ENCODE measurements at places on chromosomes 16 and 17.

DNA sequence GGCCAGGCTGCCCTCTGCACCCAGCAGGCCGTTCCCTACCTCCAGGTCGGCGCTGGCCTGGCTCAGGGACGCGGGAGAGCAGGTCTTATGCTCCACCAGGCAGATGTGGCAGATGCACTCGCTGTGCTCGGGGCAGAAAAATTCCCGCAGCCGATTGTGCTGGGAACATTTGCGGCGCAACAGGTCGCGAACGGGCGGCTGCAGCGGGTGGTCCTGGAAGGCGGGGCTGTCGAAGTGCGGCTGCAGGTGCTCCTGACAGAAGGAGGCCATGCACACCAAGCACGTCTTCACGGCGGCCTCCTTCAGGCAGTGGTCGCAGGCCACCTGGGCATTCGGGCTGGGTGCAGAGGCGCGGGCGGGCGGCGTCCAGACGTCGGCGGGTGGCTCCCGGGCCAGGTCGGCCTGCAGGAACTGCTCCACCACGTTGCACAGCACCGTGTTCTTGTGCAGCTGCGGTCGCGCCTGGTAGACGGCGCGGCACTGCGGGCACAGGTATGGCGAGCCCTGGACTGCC is 439 bp downstream of the TRIM25 start:
- no peak for DNase-seq

DNA sequence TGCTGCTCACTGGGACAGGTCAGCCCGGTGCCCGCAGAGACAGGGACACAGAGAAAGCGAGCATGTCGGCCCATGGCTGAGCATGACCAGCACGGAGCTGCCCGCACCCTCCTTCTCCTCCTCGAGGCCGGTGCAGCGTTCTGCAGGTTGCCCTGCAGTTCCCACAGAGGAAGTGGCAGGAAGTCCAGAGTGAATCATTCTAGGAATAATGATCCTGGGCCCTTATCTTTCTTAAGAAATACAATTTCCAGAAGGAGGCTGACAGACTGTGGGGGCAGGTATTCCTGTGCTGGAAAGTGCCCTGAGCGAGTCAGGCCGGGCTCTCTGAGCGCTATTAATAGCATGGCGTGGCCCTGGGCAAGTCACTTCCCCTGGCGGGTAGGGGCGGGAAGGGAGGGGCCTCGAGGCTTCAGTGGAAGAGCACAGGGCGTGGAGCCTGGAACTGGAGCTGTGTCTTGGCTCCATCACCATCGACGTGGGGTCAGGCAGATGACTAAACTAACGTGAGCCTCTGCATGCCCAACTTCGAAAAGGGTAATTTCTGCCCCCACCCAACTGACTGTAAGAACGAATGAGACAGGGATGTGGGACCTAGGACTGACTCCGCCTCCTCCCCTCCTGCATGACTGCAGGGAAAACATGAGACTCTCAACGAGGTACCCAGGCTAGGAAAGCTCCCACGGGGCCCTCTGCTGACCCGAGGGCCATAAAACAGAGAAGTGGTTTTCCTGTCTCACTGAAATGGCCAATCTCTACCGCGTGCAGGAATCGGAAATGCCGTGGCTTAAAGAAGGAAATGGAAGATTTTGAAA is 9.8 kb downstream of the TMEM204 start:
- DNase-seq = peak; percentile 36

DNA sequence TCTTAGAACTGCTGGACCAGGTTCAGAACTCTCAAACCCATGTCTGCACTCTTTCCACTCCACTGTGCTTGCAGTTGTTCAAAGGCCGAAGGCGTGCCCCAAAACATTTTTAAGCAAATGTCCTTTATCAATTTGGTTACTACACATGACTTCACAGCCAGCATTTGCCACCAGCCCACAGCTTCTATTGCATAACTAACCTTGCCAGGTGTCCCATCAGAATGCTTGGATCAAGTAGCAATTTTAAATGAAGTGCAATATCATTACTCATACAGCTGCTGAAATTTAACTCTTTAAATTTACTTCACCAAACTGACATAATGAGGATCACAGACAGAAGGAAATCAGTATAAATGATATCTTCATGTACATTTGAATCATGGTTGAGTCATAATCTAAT is 29.8 kb upstream of the HS3ST3A1 start:
- DNase-seq = no peak

- no peak for DNase-seq
Observed at GRCh38 chr17:49191409-49191916, 18.9 kb downstream of the GNGT2 start.

GRCh38 chr16:53832896-53833544 is 129.1 kb downstream of the FTO start:
- no peak for DNase-seq

- no peak for DNase-seq
Observed at GRCh38 chr17:40884708-40885512, at the start of gene KRT20. Gene KRT20, minus strand, starts transcription at chr17:40885242. Its CDS starts 57 bp downstream, at chr17:40885185.

DNA sequence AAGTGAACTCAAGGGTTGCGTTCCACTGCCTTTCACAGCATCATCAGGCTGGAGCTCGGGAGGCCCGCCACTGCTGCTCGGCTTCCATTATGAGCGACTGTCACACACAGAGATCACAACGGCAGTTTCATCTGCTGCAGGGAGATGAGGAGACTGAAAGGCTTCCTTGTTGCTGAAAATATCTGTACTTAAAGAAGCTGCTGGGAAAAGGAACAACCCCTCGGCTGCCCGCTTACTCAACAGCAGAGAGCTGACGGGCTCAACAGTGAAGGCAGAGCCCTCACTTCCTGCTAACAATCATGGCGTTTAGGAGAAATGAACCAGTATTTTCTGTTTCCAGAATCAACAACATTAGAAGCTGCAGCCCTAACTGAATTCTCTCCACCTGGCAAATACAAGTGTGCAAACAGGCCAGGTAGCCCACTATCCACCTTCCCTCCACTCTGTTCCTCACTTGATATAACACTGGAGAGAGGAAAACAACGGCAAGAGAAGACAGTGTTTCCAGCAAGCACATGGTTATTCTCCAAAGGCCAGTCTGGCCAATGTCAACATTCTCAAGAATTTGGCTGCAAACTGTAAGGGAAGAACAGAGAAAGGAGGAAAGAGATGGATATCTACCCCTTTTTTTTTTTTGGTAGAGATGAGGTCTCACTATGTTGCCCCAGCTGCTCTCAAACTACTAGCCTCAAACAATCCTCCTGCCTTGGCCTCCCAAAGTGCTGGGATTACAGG is 33.7 kb downstream of the MBTPS1 start:
- no peak for DNase-seq

- DNase-seq = no peak
Observed at GRCh38 chr17:47720754-47721533, 12.1 kb upstream of the TBX21 start.

GRCh38 chr17:56158915-56159825 is 5.9 kb downstream of the ANKFN1 start:
- DNase-seq = no peak

- no peak for DNase-seq
Observed at GRCh38 chr16:80029761-80030481, 429.4 kb upstream of the MAF start.

GRCh38 chr16:52547834-52548215 is 882 bp upstream of the TOX3 start:
- DNase-seq = no peak

- no peak for DNase-seq
Observed at GRCh38 chr16:88904676-88905365, 38.4 kb upstream of the PABPN1L start.

DNA sequence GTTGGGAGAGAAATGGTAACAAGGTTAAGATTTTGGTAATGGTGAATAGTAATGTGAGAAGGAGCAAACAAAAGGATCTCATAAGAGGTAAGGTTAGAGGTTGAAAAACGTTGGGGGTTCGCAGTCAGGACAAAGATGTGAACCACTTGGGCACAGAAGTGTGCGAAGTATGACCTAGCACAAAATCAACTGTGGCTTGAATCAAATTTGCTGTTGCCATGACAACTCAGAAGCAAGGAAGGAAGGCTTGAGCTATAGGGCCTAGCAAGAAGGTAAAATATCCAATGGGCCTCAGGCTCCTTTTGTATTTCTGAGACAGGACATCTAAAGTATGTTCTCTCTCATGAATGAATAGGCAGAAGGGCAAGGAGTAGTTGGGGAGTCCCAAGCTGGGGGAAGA is 24.5 kb upstream of the TEKT1 start:
- DNase-seq = no peak

GRCh38 chr16:53404959-53405358 is 29.3 kb upstream of the RBL2 start:
- DNase-seq = no peak

DNA sequence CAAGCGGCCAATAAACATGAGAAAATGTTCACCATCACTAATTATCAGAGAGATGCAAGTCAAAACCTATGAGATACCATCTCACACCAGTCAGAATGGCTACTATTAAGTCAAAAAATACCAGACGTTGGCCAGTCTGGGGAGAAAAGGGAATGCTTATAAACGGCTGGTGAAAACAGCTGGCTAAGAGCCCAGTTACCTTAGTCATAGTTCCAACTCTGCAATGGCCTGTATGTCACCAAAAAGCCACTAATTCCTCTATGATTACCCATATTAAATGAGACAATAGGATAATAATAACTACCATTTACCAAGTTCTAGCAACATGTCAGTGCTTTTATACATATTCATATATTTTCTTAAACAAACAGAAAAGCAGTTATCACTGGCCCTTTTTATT is 42.9 kb upstream of the CDRT4 start:
- DNase-seq = no peak

DNA sequence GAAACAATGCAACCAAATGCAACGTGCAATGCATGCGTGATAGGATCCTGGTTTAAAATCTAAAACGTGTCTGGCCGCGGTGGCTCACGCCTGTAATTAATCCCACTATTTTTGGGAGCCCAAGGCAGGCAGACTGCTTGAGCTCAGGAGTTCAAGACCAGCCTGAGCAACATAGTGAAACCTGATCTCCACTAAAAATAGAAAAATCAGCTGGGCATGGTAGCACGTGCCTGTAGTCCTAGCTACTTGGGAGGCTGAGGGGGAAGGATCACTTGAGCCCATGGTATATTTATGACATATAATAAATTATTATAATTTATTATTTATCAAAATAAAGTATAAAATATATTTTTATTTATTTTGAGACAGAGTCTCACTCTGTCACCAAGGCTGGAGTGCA is 241.8 kb downstream of the PARN start:
- no peak for DNase-seq

- DNase-seq = no peak
Observed at GRCh38 chr16:78221892-78222291, 122.4 kb downstream of the WWOX start.

DNA sequence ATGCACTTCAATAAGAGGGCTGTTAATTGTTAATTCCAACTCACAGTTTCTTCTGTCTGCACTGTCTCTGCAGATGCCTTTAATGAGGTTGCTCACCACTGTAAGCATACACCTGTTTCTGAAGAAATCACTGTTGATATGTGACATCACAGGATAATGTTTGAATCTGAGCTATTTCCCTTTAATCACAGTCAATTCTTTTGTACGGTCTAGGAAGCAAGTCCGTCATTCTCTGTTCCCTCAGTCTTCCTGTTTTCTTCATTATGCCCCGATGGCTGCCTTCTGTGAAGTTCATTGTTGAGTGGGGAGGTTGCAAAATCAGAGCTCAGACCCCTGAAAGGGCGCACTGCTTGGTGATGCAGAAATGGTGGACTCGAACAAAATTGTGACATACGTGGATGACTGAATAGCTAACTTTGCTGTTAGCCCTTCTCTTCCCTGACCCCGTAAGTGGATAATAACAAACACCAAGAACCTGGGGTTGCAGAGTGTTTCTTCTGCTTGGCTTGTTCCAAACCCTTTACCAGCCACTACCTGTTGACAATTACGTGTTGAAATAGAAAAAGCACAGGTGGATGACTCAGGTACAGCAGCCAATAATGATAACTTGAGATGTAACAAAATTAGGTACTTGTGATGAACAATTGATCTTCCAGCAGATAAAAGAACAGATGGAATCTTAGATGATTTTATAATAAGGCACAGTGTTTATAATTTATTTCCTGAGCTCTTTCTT is 71.9 kb upstream of the AXIN2 start:
- no peak for DNase-seq

DNA sequence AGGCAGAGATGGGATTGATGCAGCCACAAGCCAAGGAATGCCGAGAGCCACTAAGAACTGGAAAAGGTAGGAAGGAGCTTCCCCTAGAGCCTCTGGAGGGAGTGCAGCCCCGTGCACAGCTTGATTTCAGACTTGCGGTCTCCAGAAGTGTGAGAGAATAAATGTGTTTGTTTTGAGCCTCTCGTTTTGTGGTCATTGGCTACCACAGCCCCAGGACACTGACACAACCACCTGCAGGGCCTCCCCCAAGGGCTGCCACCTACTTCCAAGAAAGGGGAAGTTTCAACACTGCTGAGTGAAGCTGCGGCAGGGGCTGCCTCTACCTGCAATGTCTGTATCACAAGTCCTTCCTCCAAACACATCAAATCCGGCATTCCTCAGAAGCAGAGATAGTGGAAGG is 346.9 kb downstream of the C16orf95 start:
- DNase-seq = no peak

DNA sequence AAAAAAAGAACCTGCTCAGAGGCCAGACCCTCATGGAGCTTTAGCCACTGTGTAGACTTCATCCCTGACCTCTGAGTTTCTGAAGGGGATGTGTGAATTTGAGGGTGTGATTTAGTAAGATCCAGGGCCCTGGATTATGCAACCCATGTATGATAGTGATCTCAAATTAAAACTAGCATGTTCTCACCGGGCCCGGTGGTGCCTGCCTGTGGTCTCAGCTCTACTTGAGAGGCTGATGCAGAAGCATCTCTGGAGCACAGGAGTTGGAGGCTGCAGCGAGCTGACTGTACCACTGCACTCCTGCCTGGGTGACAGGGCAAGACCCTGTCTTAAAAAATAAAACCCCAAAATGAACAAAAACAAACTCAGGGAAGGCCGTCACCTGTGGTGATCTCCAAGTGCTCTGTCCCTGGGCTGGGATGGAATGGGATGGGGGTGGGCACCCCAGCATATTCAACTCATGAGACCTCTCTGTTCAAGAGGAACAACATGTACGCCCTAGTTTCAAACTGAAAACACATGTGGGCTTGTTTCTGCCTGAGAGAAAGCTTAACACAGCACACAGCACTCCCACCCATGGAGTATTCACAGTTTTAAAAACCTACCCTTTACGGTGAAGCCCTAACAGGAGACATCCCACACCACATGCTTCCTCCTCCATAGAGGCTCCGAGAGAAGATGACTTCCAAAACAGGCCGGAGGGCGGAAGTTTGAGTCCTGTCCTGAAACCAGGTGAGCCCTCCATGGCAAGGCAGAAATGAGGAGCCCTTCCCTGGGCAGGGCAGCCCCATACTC is 30.1 kb downstream of the GNPTG start:
- no peak for DNase-seq

- DNase-seq = no peak
Observed at GRCh38 chr16:14329727-14330350, 258.7 kb downstream of the MRTFB start.

DNA sequence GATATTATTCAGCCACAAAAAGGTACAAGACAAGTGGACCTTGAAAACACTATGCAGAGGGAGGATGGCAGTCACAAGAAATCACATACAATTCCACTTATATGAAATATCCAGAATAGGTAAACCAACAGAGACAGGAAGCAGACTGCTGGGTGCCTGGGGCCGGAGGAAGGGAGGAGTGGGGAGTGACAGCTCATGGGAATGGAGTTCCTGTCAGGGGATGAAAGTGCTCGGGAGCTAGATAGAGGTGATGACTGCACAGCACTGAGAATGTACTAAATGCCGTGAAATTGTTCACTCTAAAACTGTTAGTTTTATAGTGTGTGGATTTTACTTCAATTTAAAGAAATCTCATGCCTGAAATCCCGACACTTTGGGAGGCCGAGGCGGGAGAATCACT is 74.2 kb upstream of the MED9 start:
- no peak for DNase-seq
